NCI-H2081 (cell line): ENCODE measurements at places on chromosomes 1 and 21.
A peak's percentile ranks its signal among the peaks of the same experiment; 100 is the strongest.

DNA sequence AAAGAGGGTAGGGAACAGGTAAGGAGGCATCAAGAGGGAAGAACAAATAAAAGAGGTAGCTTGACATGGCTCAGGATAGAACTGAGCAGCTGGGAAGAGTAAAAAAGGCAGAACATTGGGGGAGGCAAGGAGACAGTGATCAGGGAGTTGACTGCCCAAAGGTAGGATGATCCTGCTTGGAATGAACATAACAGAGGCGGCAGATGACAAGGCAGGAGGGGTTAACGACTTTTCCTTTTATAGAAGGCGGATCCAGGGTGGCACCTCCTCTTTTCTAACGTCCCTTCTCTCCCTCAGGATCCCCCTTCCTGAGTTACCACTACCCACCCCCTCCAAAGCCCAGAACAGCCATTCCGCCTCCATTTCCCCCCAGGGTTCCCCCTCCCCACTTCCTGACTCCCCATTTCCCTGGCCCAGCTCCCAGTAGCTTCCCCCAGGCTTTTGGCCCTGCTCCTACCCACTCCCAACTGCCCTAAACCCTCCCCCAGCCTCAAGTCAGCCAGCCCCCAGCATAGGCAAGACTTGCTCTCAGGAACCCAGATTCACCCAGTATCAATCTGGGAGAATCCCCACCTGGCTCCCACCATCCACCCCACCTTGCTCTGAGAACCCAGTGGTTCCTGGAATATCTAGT lies 769 bp upstream of the ADAMTS4 start:
- peak; percentile 59 for DNase-seq

- no peak for DNase-seq
These were observed 39.0 kb upstream of the PPM1J start for GRCh38 chr1:112754116-112754628.

GRCh38 chr1:200837931-200838571 lies 34.7 kb upstream of the GPR25 start:
- DNase-seq, result no peak

- DNase-seq, result peak; percentile 53
These were observed 92.9 kb downstream of the DPYD start for GRCh38 chr1:97827887-97828286.

DNA sequence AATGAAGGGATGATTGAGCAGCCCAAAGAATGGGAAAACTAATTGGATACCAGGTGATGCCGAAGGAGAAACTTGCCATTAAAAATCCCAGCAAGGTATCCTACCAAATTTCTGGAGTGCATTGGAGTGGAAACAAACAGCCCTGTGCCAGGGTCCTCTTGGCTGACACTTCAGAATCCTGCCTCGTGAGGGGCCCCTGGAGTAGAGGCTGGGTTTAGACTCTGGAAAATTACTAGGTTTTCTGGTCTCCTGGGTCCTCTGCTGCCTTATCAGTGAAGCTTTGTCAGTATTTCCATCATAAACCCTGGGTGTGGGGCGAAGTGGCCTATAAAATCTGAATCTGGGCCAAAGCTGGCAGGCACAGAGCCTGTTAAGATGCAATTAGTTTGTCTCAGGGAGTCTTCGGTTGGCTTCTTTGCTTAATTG lies 289.2 kb upstream of the USP24 start:
- no peak for DNase-seq

- no peak for DNase-seq
These were observed at the start of gene CTSS for GRCh38 chr1:150765296-150765976. Gene CTSS, minus strand, starts transcription at chr1:150765778. Its CDS starts 1,015 bp downstream, at chr1:150764763.
